AG09319 (cell line): ENCODE measurements at places on chromosomes 16 and 17.

- no peak for DNase-seq
Observed at GRCh38 chr16:84519855-84520254, 15.4 kb upstream of the MEAK7 start.

GRCh38 chr17:50517504-50518383 lies 9.5 kb downstream of the MYCBPAP start:
- DNase-seq = no peak

GRCh38 chr17:70857351-70857750 lies 688.0 kb downstream of the KCNJ2 start:
- no peak for DNase-seq

DNA sequence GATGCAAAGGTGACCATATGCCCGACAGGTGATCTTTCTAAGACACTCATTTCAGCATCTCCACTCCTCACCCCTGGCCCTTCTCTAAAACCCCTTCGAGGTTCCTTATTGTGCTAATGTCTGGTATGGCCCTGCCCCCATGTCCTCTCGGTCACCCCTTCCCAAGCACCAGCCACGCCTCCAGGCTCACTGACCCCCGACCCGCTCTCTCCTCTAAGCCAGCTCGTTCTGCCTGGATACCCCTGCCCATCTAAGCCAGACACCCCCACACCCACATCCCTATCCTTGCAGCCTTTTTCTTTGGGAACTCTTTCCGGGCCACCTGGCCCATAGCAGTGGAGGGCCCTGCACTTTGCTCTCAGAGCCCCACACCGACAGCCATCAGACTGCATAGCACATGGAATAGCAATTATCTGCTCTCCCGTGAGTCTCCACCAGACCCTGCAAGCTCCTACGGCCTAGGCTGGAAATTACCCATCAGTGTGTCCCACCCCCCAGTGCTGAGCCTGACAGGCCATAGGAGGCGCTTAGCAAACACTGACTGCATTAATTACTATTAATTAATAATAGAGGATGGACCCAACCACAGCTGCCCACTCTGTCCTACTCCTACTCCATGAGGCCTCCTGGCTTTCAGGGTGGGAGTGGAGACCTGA lies 176.7 kb downstream of the TMEM132E start:
- no peak for DNase-seq

- DNase-seq = no peak
Observed at GRCh38 chr17:78724544-78724943, 57.5 kb downstream of the CYTH1 start.

GRCh38 chr17:49753959-49754391 lies 10.0 kb downstream of the FAM117A start:
- no peak for DNase-seq

- DNase-seq = no peak
Observed at GRCh38 chr17:62797959-62798358, 10.2 kb downstream of the MARCHF10 start.

- DNase-seq = no peak
Observed at GRCh38 chr17:80701730-80702129, 157.1 kb downstream of the RPTOR start.

GRCh38 chr17:37710344-37710886 lies 34.4 kb downstream of the HNF1B start:
- DNase-seq = no peak

GRCh38 chr17:76540381-76541300 lies 797 bp downstream of the PRCD start:
- peak; percentile 76 for DNase-seq

GRCh38 chr16:31331141-31331764 lies 23.7 kb upstream of the ITGAX start:
- no peak for DNase-seq
